Upper lobe of right lung (tissue), 1 donor: ENCODE measurements at places on chromosomes 11 and 22. TPM values are rescaled to one million over a fixed set of nuclear protein-coding genes. Genes with fewer than 3 reads are reported as not detected.

Gene OR51B2
- total RNA-seq, result not detected

Gene EMID1
- 15.2 TPM for total RNA-seq

Gene CRYBA4
- total RNA-seq, result not detected

Gene TSKU
- total RNA-seq, result 18.1 TPM

Gene RFPL1
- not detected for total RNA-seq

DNA sequence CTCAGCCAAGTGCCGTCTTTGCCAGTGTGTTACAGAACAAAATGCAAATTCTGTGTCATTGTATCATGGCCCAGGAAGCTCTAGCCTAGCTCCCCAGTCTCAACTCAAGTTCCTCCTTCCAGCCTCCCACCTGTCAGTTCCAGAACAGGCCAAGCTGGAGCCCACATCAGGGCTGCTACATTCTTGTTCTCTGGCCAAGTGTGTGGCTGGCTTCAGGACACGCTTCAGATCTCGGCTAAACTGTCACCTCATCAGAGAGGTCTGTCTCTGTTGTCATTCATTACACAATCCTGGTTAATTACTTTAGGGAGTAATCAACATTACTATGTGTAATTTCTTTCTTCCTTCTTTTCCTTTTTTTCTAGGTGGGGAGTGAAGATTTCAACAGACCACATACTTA is 347.0 kb upstream of the SYN3 start:
- H3K4me3 ChIP-seq, result no peak overlapping the region
- H3K4me1 ChIP-seq, result no peaks in the 10 kb centered on the region
- no peaks in the 10 kb centered on the region for H3K36me3 ChIP-seq

DNA sequence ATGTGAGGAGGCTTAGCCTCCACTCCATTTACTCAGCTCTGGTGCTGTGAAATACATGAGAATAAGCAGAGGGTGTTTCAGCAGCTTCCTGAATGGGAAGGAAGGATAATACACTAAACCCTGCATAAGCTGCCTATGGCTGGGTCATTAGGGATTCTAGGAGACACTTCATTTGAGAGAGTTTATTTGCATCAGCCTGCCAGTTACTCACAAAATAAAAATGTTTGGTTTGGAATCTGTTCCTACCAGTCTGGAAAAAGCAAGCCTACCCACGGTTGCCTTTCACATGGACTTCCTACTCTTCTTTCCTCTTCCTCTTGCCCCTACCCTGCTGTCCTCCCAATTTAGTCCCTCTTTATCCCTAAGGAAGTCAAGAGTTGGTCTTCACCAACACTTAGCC is 20.5 kb downstream of the SLC1A2 start:
- no peak overlapping the region for H3K4me3 ChIP-seq
- DNase-seq, result no peak
- H3K36me3 ChIP-seq, result no peaks in the 10 kb centered on the region
- no peaks in the 10 kb centered on the region for H3K27me3 ChIP-seq
- H3K4me1 ChIP-seq, result no peaks in the 10 kb centered on the region

DNA sequence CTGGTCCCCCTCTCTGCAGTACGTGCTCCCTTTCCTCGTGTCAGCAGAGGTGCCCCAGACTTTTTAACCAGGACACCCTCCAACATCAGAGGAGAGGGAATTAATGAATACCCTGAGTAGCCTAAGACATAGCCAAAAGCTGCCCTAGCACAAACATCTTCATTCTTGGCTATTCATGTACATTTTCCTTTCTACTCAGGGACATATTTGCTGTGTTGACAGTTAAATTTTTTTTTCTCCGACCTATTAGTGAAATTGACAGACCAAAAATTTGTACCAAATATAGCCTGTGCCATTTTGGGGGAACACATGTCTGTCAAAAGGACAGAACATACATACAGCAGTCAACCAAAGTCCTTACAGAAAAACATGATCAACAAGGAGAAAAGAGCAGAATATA is 33.3 kb downstream of the CADM1 start:
- no peaks in the 10 kb centered on the region for H3K27me3 ChIP-seq
- H3K4me1 ChIP-seq, result peaks cover 3% of the 10 kb centered on the region
- no peak overlapping the region for H3K4me3 ChIP-seq
- no peaks in the 10 kb centered on the region for H3K36me3 ChIP-seq

DNA sequence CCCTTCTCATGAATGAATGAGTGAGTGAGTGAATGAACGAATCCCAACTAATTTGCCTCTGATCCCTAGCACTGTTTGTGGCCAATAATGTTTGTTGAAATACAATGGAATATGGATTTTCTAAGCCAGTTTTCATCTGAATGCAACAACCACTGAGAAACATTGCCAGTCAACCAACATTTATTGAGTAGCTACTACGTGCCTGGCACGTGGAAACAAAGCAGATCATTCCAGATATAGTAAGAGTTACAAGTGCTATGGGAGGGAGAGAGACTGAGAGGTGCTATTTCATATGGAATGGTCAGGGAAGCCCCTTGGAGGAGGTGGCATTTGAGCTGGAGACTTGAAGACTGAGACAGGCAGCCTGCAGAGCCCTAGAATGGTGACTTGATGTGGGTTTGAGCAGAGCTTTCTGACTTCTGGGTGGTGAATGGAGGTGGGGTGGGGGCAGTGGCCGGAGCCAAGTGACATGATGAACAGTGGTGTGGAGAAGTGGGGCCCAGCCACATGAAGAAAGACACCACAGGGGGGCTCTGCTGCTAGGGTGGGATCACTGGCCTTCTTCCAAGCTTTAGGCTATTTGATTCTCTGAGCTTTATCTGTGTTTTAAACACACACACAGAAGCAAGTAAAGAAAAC is 35.1 kb upstream of the SMTN start:
- no peaks in the 10 kb centered on the region for H3K36me3 ChIP-seq
- peaks cover 25% of the 10 kb centered on the region for H3K4me1 ChIP-seq
- DNase-seq, result no peak
- no peaks in the 10 kb centered on the region for H3K27me3 ChIP-seq
- H3K4me3 ChIP-seq, result no peak overlapping the region

DNA sequence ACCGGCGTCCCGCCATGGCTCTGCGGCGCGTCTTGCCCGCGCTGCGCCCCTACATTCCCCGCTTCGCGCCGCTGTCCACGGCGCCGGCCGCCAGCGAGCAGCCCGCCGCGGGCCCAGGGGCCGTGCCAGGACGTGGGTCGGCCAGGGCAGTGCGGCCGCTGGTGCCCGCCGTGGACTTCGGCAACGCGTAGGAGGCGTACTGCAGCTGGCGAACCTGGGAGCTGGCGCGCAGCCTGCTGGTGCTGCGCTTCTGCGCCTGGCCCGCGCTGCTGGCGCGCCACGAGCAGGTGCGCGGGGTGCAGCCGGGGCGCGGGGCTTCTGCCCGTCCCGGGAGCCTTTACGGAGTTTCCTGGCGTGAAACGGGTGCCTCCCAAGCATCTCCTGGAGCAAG is 20.1 kb downstream of the DGCR6L start:
- H3K36me3 ChIP-seq, result no peaks in the 10 kb centered on the region
- H3K4me3 ChIP-seq, result peak overlapping the region; percentile 60
- H3K27me3 ChIP-seq, result peaks cover 6% of the 10 kb centered on the region
- H3K27ac ChIP-seq, result no peak overlapping the region

- H3K4me1 ChIP-seq, result peaks cover 2% of the 10 kb centered on the region
- no peaks in the 10 kb centered on the region for H3K27me3 ChIP-seq
- no peaks in the 10 kb centered on the region for H3K36me3 ChIP-seq
- H3K4me3 ChIP-seq, result no peak overlapping the region
- no peak overlapping the region for H3K27ac ChIP-seq
Measured at GRCh38 chr11:119721129-119722120, 7.6 kb downstream of the NECTIN1 start.

- H3K4me3 ChIP-seq, result peak overlapping the region; percentile 85
- no peaks in the 10 kb centered on the region for H3K27me3 ChIP-seq
- peaks cover 26% of the 10 kb centered on the region for H3K4me1 ChIP-seq
- H3K36me3 ChIP-seq, result peaks cover 26% of the 10 kb centered on the region
- DNase-seq, result no peak
Measured at GRCh38 chr11:72225411-72225951, 914 bp downstream of the INPPL1 start.

DNA sequence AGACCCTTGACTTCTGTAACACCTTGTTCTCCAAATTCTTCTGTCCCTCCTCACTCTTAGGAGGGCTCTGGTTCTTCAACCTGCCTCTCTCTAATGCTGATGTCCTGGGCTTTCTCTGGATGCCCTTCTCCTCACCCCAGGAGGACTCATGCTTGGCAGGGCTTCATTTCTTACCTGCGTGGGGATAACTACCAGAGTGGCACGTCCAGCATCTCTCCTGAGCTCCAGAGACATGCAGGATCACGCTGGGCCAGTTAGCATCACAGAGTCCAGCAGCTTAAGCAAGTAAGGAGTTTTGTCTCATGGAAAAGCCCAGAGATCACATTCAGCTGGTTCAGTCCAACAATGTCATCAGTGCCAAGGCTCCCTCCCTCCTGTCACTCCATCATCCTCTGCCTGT is 36.4 kb downstream of the RTL6 start:
- H3K4me3 ChIP-seq, result no peak overlapping the region
- no peak overlapping the region for H3K27ac ChIP-seq
- no peaks in the 10 kb centered on the region for H3K36me3 ChIP-seq
- H3K4me1 ChIP-seq, result no peaks in the 10 kb centered on the region
- H3K27me3 ChIP-seq, result no peaks in the 10 kb centered on the region

DNA sequence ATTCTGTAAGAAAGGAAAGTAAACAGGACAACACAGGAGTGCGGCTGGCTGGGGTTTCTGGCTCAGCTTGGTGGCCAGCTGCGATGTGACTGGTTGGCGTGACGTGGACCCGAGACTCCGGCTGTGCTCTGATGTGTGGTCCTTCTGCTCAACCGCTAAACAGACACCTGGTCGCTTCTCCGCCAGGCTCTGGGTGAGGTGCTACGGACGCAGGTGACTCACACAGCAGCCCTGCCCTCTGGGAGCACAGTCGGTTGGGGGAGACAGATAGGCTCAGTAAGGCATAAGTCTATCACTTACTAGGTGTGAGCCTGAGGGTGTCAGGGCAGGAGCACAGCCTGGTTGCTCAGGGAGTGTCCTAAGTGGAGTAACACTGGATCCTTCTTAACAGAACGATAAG is 8.2 kb downstream of the RTL6 start:
- H3K4me1 ChIP-seq, result no peaks in the 10 kb centered on the region
- H3K36me3 ChIP-seq, result no peaks in the 10 kb centered on the region
- no peak overlapping the region for H3K4me3 ChIP-seq
- DNase-seq, result no peak
- no peaks in the 10 kb centered on the region for H3K27me3 ChIP-seq

- DNase-seq, result no peak
- H3K27ac ChIP-seq, result no peak overlapping the region
- H3K36me3 ChIP-seq, result no peaks in the 10 kb centered on the region
- H3K27me3 ChIP-seq, result no peaks in the 10 kb centered on the region
Measured at GRCh38 chr11:83785942-83786341, 499.8 kb upstream of the CCDC90B start.

DNA sequence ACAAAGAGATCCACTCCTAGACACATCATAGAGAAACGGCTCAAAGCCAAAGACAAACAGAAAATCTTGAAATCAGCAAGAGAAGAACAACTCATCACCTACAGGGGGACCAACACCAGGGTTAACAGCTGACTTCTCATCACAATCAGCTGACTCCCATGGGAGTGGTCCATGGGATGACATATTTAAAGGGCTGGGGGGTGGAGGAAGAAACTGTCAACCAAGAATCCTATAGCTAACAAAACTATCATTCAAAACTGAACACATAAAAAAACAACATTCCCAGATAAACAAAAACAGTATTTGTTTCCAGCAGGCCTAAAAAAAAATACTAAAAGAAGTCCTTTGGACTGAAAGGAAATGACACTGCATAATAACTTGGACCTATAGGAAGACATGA is 86.7 kb downstream of the APOL5 start:
- H3K27ac ChIP-seq, result no peak overlapping the region
- H3K36me3 ChIP-seq, result peaks cover 16% of the 10 kb centered on the region
- H3K4me1 ChIP-seq, result peaks cover 4% of the 10 kb centered on the region
- H3K27me3 ChIP-seq, result no peaks in the 10 kb centered on the region

DNA sequence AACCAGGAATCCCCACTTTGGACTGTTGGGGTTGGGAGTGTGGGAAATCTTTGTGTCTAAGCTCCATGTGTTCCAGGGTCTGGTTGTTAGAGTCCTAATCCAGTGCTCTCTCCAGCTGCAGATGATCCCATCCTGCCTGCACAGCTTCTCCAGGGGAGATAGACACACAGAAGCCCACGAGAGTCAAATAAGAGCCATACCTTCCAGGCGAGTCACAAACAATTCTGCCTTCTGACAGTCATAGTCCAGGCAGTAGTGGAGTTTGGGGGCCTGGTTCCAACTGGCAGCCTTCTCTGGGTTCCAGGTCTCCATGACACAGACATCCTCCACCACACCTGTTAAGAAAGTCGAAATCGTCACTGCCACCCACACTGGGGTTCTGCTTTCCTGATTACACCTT is 32.1 kb downstream of the SYT13 start:
- H3K4me1 ChIP-seq, result peaks cover 4% of the 10 kb centered on the region
- H3K27me3 ChIP-seq, result no peaks in the 10 kb centered on the region
- H3K36me3 ChIP-seq, result no peaks in the 10 kb centered on the region
- H3K27ac ChIP-seq, result no peak overlapping the region
- DNase-seq, result no peak
- H3K4me3 ChIP-seq, result no peak overlapping the region

DNA sequence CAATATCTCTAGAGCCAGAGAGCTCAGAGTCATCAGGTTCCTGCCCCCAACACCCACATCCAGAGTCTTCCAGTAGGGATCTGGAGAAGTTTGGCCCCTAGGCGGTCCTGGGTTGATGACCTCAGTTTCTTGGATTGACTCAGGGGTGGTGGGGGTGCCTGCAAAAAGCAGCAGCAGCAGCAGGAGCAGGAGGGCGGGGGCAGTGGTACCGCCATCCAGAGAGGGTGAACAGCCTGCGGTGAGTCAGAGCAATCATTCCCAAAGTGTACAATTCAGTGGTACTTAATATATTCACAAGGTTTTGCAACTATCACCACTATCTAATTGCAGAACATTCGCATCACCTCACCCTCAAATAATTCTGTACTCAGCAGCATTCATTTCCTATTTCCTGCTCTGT is 9.9 kb upstream of the SEC14L3 start:
- no peak overlapping the region for H3K27ac ChIP-seq
- no peaks in the 10 kb centered on the region for H3K36me3 ChIP-seq
- H3K4me3 ChIP-seq, result no peak overlapping the region
- no peaks in the 10 kb centered on the region for H3K4me1 ChIP-seq
- H3K27me3 ChIP-seq, result no peaks in the 10 kb centered on the region
- no peak for DNase-seq

DNA sequence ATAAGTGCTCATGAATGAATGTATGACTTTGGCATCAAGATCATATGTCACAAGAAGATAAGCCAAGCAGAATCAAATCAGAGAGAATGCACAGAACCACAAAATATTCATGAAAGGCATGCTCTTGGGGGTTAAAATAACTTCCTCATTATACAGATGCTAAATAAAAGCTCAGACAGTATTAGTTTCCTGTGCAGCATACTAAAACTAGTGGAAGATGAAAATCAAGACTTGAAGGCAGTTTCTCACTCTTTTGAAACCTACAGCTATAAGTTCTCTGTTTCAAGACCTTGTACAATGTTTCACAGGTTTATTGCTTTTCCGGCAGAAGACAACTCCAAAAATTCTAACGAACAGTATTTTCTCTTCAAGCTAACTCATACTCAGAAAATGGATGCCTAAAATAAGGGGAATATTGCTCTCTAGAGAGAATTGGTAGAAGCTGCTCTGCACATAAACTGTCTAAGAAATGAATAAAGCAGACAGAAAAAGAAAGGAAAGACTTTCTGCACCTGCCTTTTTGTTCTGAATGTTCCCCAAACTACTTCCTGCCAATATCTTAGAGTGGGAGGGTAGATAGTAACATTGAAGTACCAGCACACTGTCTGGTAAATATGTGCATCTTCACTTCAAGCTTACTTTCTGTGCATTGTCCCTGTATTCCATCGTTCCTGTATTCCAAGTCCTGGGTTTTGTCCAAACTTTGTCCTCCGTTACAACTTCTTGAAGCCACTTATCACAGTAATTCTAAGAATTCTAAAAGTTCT is 639.4 kb upstream of the FAT3 start:
- no peaks in the 10 kb centered on the region for H3K36me3 ChIP-seq
- no peaks in the 10 kb centered on the region for H3K4me1 ChIP-seq
- no peak overlapping the region for H3K4me3 ChIP-seq

GRCh38 chr22:27378311-27378800 is 423.2 kb downstream of the MN1 start:
- H3K4me3 ChIP-seq, result no peak overlapping the region
- H3K27me3 ChIP-seq, result no peaks in the 10 kb centered on the region
- H3K4me1 ChIP-seq, result peaks cover 6% of the 10 kb centered on the region
